ENCODE measurements at places on chromosomes 12 and 14.
A peak's percentile ranks its signal among the peaks of the same experiment; 100 is the strongest.

GRCh38 chr14:76710056-76711010, 50.9 kb upstream of the VASH1 start:
- peak; percentile 71 for DNase-seq

DNA sequence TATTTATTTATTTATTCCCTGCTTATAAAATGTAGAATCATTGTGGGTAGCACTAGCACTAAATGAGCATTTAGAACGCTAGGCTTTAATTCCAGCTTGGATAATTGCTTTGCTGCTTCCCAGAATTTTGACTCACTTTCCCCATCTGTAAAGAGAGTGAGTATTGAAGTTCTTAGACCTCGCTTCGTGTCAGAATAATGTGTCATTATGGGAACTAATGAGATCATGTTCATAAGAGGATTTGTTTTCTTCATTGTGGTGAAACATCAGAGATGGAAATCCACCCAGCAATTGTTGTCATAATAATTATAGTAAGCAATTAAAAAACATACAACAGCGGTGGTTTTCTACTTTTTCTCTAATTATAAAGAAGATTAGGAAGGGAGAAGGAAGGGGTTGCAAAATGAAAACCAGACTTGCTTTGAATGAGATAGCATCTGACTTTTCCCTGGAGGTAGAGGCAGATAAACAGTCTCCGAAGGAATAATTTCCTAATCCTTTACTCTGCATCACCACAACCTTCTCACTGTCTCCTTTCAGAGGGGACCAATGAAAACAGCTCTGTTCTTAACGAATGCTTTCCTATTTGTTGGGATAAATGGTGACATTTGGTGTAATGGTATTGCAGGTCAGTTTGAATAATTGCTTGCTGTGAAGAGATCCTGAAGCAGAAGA, 86.8 kb upstream of the ARHGAP5 start:
- DNase-seq, result no peak

GRCh38 chr14:70891737-70892136, 15.5 kb upstream of the PCNX1 start:
- DNase-seq, result no peak

- peak; percentile 78 for DNase-seq
Measured at GRCh38 chr14:100662879-100663760, 63.6 kb upstream of the DLK1 start.

DNA sequence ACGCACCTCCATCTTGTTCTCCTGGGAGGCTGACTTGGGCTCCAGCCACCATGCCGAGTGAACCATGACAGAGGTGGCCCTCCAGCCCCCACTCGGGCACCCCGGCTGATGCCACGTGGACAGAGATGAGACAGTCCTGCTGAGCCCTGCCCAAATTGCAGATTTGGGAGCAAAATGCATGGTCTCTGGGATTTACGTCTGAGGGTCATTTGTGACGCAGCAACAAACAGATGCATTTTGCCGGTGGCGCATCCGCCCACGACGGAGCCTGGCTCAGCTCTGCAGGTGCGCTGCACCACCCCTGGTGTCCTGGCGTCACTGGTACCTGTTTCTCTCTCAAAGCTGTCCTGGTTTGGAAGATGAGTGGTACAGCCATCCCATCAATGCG, 31.1 kb upstream of the INF2 start:
- DNase-seq, result no peak

DNA sequence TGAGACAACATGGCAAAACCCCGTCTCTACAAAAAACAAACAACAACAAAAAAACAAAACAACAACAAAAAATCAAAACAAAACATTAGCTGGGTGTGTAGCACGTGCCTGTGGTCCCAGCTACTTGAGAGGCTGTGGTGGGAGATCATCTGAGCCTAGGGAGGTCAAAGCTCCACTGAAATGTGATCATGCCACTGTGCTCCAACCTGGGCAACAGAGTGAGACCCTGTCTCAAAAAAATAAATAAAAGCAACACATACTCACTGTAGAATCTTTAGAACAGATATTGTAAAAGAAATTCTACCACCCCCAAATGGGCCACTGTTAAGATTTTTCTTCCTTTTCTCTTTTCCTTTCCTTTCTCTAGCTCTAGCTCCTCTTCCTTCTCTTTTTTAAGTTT, 26.3 kb downstream of the SLC38A1 start:
- no peak for DNase-seq

- peak; percentile 64 for DNase-seq
Measured at GRCh38 chr12:109797905-109798669, 35.1 kb downstream of the TRPV4 start.
